ENCODE measurements at places on chromosomes 7 and 10.

- H3K27ac ChIP-seq: no peak overlapping the region
- no peaks in the 10 kb centered on the region for H3K27me3 ChIP-seq
- H3K4me3 ChIP-seq: no peak overlapping the region
- peaks cover 50% of the 10 kb centered on the region for H3K4me1 ChIP-seq
- H3K36me3 ChIP-seq: no peaks in the 10 kb centered on the region
- DNase-seq: no peak
Measured at GRCh38 chr7:134446446-134446845, 12.5 kb downstream of the AKR1B1 start.

- H3K36me3 ChIP-seq: no peaks in the 10 kb centered on the region
- H3K4me1 ChIP-seq: peaks cover 15% of the 10 kb centered on the region
- peak; percentile 47 for DNase-seq
- no peaks in the 10 kb centered on the region for H3K27me3 ChIP-seq
- peak overlapping the region; percentile 86 for H3K4me3 ChIP-seq
Measured at GRCh38 chr7:77696643-77697534, 630 bp downstream of the RSBN1L start.

DNA sequence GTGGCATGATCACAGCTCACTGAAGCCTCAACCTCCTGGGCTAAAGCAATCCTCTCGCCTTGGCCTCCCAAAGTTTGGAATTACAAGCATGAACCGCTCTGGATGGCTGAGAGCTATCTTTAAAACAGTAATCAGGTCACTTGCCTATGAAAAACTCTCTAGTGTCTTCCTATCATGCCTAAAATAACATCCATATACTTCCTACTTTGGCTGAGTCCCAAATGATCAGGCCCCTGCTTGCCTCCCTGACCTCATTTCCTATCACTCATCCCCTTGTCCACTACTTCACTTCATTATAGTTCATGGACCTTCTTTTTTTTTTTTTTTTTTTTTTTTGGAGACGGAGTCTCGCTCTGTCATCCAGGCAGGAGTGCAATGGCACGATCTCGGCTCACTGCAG, 28.0 kb downstream of the SEPTIN7 start:
- DNase-seq: no peak
- H3K4me3 ChIP-seq: no peak overlapping the region
- H3K27me3 ChIP-seq: no peaks in the 10 kb centered on the region
- H3K27ac ChIP-seq: no peak overlapping the region
- H3K4me1 ChIP-seq: no peaks in the 10 kb centered on the region

- no peaks in the 10 kb centered on the region for H3K27me3 ChIP-seq
- H3K36me3 ChIP-seq: peaks cover 66% of the 10 kb centered on the region
- H3K4me3 ChIP-seq: 0 out of 2 replicates have a peak overlapping the region, but pooled peaks have one; percentile 27
- H3K4me1 ChIP-seq: peaks cover 18% of the 10 kb centered on the region
Measured at GRCh38 chr7:149205690-149206381, 10.5 kb downstream of the ZNF282 start.

DNA sequence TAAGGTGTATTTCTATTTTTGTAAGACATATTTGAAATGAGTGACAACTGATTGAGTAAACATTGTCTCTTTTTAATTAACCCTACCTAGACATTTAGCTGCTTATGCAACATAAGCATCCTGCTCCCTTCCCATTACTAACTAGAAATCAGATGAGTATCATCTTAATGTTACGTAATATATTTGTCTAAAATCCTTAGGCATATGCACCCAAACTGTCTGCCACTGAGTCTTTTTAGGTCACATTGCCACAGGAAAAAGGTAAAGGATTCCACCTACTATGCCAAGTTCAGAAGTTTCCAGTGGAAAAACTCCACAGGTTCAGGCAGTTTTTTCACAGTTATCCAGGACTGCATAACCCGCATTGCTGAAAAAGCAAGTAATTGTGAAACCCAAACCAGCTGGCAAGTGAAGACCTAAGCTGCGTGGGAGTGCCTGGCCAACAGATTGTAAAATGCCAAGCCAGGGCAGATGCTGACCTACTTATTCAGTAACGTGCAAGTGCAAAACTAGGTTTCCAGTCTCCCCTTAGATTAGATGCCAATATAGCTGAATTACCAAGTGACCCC, 983.7 kb downstream of the GATA3 start:
- H3K36me3 ChIP-seq: no peaks in the 10 kb centered on the region
- no peak for DNase-seq
- H3K27me3 ChIP-seq: peaks cover 55% of the 10 kb centered on the region

DNA sequence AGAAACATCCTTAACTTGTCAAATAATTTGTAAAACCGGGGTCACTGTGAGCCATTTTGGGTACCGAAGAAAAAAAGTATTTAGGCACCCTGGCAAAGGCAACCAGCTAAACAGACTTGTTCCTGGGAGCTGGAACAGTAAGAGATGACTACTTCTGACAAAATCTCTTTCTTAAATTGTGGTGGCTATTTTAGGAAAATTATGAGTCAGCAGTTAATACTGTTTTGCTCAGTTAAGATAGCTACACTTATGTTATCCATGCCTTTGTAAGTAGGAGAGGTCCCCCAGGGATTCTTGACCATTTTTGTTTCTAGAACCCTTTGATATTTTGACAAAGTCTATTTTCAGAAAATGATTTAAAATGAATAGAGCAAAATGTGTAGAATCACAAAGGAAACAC, 68.7 kb downstream of the TAX1BP1 start:
- H3K27me3 ChIP-seq: no peaks in the 10 kb centered on the region
- no peaks in the 10 kb centered on the region for H3K36me3 ChIP-seq
- peaks cover 9% of the 10 kb centered on the region for H3K4me1 ChIP-seq
- DNase-seq: peak; percentile 28
- H3K27ac ChIP-seq: no peak overlapping the region
- no peak overlapping the region for H3K4me3 ChIP-seq

Measured in PC-3 (cell line).